IMR-90 (cell line): ENCODE measurements at places on chromosomes 4 and X. TPM values are rescaled to one million over a fixed set of nuclear protein-coding genes. Genes with fewer than 3 reads are reported as not detected.

Gene IGFBP7
- 33.2 and 34.2 TPM in 2 replicates for total RNA-seq

Gene PAGE2
- total RNA-seq: not detected in 2 replicates

Gene SORCS2
- total RNA-seq: 0.28 and 0.36 TPM in 2 replicates

Gene RHOXF1
- not detected in 2 replicates for total RNA-seq

Gene CXCL13
- not detected in 2 replicates for total RNA-seq

Gene CSAG3
- total RNA-seq: not detected in 2 replicates

Gene CYP2U1
- total RNA-seq: 11.1 and 13.6 TPM in 2 replicates

Gene TMEM271
- total RNA-seq: not detected in 2 replicates

Gene MAGEE2
- total RNA-seq: not detected in 2 replicates

Gene RAB9B
- 0.90 and 1.1 TPM in 2 replicates for total RNA-seq

GRCh38 chr4:14856062-14856933 is 146.0 kb upstream of the CPEB2 start:
- peak; percentile 100 for DNase-seq
- H3K27me3 ChIP-seq: no peaks in the 10 kb centered on the region; the same call in 1 of the 2 replicates
- peaks cover 5% of the 10 kb centered on the region for H3K4me1 ChIP-seq
- no peak overlapping the region for H3K4me3 ChIP-seq
- peak overlapping the region; percentile 53 for H3K27ac ChIP-seq

GRCh38 chrX:103124284-103124683 is 31.3 kb upstream of the NXF3 start:
- no peaks in the 10 kb centered on the region; the same call in 1 of the 2 replicates for H3K27me3 ChIP-seq
- H3K4me3 ChIP-seq: no peak overlapping the region
- no peak overlapping the region for H3K27ac ChIP-seq
- no peaks in the 10 kb centered on the region for H3K4me1 ChIP-seq
- DNase-seq: no peak

DNA sequence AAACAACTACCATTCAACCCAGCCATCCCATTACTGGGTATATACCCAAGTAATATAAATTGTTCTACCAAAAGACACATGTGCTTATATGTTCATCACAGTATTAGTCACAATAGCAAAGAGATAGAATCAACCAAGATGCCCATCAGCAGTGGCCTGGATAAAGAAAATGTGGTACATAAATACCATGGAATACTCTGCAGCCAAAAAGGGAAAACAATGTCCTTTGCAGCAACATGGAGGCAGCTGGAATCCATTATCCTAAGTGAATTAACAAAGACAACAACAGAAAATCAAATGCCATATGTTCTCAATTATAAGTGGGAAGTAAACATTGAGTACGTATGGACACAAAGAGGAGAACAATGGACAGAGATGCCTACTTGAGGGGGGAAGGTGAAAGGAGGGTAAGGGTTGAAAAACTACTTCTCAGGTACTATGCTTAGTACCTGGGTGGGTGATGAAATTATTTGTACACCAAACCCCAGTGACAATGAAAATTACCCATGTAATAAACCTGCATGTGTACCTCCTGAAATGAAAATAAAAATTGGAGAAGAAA is 632.1 kb upstream of the AADAT start:
- H3K4me3 ChIP-seq: no peak overlapping the region
- no peak overlapping the region for H3K27ac ChIP-seq
- H3K4me1 ChIP-seq: no peaks in the 10 kb centered on the region
- no peak for DNase-seq

- no peak for DNase-seq
- H3K36me3 ChIP-seq: 0 out of 2 replicates have a peak, but pooled peaks cover under 1% of the 10 kb centered on the region
- no peaks in the 10 kb centered on the region; the same call in 1 of the 2 replicates for H3K27me3 ChIP-seq
- H3K4me1 ChIP-seq: peaks cover 6% of the 10 kb centered on the region
- H3K4me3 ChIP-seq: no peak overlapping the region
Observed at GRCh38 chrX:110167952-110168451, 149.9 kb downstream of the AMMECR1 start.

- no peak overlapping the region for H3K27ac ChIP-seq
- H3K27me3 ChIP-seq: peaks cover 48% of the 10 kb centered on the region
- no peak for DNase-seq
- H3K36me3 ChIP-seq: no peaks in the 10 kb centered on the region
- no peak overlapping the region for H3K4me3 ChIP-seq
Observed at GRCh38 chr4:15781427-15782095, 3.4 kb downstream of the CD38 start.

GRCh38 chrX:129522184-129523078 is 859 bp downstream of the SMARCA1 start:
- H3K36me3 ChIP-seq: no peaks in the 10 kb centered on the region
- no peaks in the 10 kb centered on the region for H3K27me3 ChIP-seq
- peak overlapping the region; percentile 61 for H3K27ac ChIP-seq
- H3K4me3 ChIP-seq: peak overlapping the region; percentile 75
- peak; percentile 54 for DNase-seq
- H3K4me1 ChIP-seq: no peaks in the 10 kb centered on the region

- no peak overlapping the region for H3K27ac ChIP-seq
- no peaks in the 10 kb centered on the region for H3K27me3 ChIP-seq
- H3K4me1 ChIP-seq: no peaks in the 10 kb centered on the region
- DNase-seq: no peak
- H3K4me3 ChIP-seq: no peak overlapping the region
Observed at GRCh38 chrX:31702222-31702621, 630.4 kb upstream of the FTHL17 start.

DNA sequence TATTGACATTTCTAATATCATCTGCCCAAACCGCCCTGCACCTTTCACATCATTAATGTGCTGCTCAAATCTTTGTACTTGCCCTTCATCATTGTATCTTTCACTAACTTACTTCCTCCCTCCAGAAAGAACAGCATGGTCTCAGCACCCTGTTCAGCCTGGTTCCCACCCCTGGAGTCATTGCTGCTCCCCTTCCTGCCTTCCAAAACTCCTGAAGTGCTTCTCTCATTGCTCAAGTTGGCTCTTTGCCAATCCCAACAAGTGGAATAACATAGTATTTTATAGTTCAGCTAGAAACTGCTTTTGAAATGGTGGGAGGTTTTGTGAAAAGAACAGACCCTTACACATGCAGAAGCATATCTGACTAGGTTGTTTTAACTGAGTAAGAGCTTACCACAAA is 14.0 kb upstream of the TTC29 start:
- no peak overlapping the region for H3K27ac ChIP-seq
- DNase-seq: peak; percentile 3
- no peaks in the 10 kb centered on the region for H3K4me1 ChIP-seq

DNA sequence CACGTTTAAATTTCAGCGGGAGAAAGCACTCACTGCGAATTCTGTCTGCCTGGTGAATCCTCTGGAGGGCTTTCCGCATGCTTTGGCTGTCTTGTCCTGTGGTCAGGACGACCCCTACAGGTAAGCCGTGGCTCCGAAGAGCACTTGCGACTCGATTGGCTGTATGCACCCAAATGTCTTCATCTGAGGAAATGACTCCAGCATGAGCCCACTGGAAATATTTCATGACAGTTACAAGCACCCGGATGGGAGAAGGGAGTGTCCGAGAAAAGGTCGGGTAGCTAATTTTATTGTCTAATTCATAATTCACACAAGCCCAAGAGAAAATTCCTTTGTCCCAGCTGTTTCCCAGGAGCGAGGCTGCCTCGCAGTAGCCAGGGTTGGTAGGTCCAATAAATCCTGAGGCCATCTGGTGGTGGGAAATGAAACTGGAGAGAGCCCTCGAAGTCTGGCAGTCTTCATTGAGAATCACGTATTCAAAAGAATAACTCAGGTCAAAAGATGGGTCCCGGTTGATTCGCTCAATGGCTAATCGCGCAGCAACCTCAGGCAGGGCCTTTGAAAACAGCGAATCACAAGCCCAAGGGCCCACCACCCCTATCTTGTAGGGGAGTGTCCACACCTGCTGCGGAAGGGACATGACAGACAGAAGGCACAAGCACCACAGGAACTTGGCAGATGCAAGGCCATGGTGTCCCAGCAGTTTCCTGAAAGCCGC is 6.6 kb downstream of the GUCY2F start:
- H3K27me3 ChIP-seq: peaks cover 8% of the 10 kb centered on the region
- H3K36me3 ChIP-seq: no peaks in the 10 kb centered on the region
- no peaks in the 10 kb centered on the region for H3K4me1 ChIP-seq
- no peak overlapping the region for H3K27ac ChIP-seq

DNA sequence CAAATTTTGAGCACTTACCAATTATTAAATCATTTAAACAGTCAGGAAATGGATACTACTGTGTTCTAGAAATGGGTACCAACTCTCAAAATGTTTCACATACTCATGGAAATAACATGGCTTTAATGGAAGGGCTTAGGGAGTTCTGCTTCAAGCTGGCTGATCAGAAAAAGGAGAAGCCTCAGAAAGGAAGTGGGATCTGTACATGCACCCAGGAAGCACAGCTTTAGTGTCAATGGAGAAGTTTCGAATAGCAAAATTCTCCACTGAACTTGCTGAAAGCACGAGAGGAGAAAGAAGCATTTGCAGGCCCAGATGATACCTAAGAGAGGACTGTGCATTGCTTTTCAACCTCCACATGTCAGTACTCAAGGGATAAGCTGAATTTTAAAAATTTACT is 11.1 kb upstream of the HS3ST1 start:
- no peak overlapping the region for H3K4me3 ChIP-seq
- no peaks in the 10 kb centered on the region for H3K27me3 ChIP-seq
- no peak for DNase-seq
- H3K36me3 ChIP-seq: no peaks in the 10 kb centered on the region
- no peak overlapping the region for H3K27ac ChIP-seq
- no peaks in the 10 kb centered on the region for H3K4me1 ChIP-seq

GRCh38 chr4:123583043-123583442 is 186.4 kb downstream of the SPRY1 start:
- H3K4me1 ChIP-seq: peaks cover 5% of the 10 kb centered on the region; the same call in 1 of the 2 replicates
- DNase-seq: no peak
- H3K36me3 ChIP-seq: 0 out of 2 replicates have a peak, but pooled peaks cover 3% of the 10 kb centered on the region
- H3K4me3 ChIP-seq: no peak overlapping the region
- H3K27ac ChIP-seq: no peak overlapping the region
- no peaks in the 10 kb centered on the region for H3K27me3 ChIP-seq

DNA sequence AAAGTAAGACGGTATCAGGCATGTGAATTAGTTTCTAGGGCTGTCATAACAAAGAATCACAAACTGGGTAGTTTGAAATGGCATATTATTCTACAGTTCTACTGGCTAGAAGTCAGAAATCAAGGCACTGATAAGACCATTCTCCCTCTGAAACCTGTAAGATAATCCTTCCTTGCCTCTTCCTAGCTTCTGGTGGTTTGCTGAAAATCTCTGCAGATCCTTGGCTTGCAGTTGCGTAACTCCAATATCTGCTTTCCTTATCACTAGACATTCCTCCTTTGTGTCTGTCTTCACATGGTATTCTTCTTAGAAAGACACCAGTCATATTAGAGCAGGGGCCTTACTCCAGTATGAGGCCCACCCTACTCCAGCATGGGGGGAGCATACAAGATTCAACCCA is 19.6 kb upstream of the LCORL start:
- no peak overlapping the region for H3K27ac ChIP-seq
- no peak for DNase-seq
- no peaks in the 10 kb centered on the region for H3K36me3 ChIP-seq
- H3K27me3 ChIP-seq: no peaks in the 10 kb centered on the region
- H3K4me1 ChIP-seq: no peaks in the 10 kb centered on the region

GRCh38 chrX:37834937-37835336 is 12.4 kb downstream of the DYNLT3 start:
- peaks cover 2% of the 10 kb centered on the region; the same call in 1 of the 2 replicates for H3K4me1 ChIP-seq
- H3K27me3 ChIP-seq: no peaks in the 10 kb centered on the region
- no peak overlapping the region for H3K4me3 ChIP-seq
- DNase-seq: no peak

DNA sequence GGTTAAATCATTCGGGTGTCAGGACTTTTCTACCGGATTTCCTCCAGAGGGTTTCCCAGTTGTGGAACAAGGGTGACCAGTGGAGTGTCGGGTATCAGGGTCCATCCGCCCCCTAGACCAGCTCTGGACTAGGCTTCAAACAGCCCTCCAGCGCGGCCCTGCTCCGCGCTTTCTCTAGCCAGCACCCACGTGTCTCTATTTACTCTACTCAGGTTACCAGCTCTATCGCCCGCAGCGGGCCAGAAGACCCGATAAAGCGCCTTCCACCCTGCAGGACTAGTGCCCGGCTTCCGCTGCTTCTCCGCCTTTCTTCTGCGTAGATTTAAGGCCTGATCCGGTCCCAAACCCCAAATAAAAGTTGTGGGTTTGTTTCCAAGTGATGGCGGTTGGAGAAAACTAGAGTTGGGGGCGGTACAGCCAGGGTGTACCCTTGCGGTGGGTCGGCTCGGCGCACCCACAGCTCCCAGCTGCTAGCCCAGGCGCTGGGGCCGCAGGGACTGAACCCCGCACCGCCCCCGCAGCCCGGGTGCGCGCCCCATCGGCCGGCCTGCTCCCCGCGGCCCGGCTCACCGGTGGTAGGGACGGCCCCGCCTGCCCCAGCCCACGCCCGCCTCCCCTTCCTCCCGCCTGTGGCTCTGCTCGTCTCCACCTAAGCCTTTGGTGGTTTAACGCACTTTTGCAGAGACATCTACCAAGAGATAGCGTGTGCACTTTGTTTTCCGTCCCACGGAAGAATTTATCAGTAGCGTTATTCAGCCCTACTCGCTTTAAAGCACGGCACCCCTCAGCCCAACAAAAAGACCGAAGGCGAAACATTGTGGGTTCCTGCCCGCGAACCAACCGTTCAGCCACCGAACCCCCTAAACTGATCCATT is 2.1 kb downstream of the LEF1 start:
- DNase-seq: no peak
- peaks cover 64% of the 10 kb centered on the region for H3K27me3 ChIP-seq
- H3K4me3 ChIP-seq: peak overlapping the region; percentile 53; the same call in 1 of the 2 replicates
- no peak overlapping the region for H3K27ac ChIP-seq
- no peaks in the 10 kb centered on the region for H3K36me3 ChIP-seq

DNA sequence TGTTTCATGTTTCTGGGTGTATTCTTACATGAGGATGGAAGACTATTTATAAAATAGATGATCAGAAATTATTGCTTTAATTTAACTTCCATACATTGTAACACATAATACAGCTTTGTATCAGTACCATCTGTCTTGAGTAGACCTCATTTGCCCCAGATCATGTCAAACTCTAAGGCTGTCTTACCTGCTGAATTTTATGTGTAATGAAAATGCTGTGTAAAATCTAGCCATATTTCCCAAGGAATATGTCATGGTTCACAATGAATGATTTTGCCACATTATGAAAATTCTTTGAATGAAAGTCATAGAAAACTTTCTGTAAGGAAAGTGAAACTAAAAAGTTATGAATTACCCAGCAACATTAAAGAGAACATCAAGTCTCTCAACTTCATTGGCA is 7.4 kb downstream of the BDH2 start:
- no peak overlapping the region for H3K27ac ChIP-seq
- H3K4me3 ChIP-seq: no peak overlapping the region
- no peak for DNase-seq
- no peaks in the 10 kb centered on the region for H3K27me3 ChIP-seq
- H3K4me1 ChIP-seq: peaks cover 2% of the 10 kb centered on the region; the same call in 1 of the 2 replicates

- H3K27me3 ChIP-seq: no peaks in the 10 kb centered on the region
- no peak for DNase-seq
- no peaks in the 10 kb centered on the region for H3K36me3 ChIP-seq
- no peak overlapping the region for H3K4me3 ChIP-seq
Observed at GRCh38 chr4:174538123-174538875, 16.0 kb upstream of the HPGD start.

- H3K4me1 ChIP-seq: no peaks in the 10 kb centered on the region
- H3K27me3 ChIP-seq: no peaks in the 10 kb centered on the region
- DNase-seq: no peak
- H3K27ac ChIP-seq: no peak overlapping the region
Observed at GRCh38 chr4:131488772-131489171, 1660.3 kb upstream of the PCDH10 start.

GRCh38 chr4:89204624-89205023 is 93.3 kb downstream of the TIGD2 start:
- H3K36me3 ChIP-seq: no peaks in the 10 kb centered on the region
- H3K4me3 ChIP-seq: no peak overlapping the region
- no peaks in the 10 kb centered on the region for H3K4me1 ChIP-seq
- DNase-seq: no peak
- no peaks in the 10 kb centered on the region for H3K27me3 ChIP-seq
